ENCODE measurements at places on chromosomes 12 and 14. TPM values are rescaled to one million over a fixed set of nuclear protein-coding genes. Genes with fewer than 3 reads are reported as not detected.

ATG101 gene
- 77.8 TPM for polyA plus RNA-seq

TTC7B gene
- polyA plus RNA-seq: 29.2 TPM

DNA sequence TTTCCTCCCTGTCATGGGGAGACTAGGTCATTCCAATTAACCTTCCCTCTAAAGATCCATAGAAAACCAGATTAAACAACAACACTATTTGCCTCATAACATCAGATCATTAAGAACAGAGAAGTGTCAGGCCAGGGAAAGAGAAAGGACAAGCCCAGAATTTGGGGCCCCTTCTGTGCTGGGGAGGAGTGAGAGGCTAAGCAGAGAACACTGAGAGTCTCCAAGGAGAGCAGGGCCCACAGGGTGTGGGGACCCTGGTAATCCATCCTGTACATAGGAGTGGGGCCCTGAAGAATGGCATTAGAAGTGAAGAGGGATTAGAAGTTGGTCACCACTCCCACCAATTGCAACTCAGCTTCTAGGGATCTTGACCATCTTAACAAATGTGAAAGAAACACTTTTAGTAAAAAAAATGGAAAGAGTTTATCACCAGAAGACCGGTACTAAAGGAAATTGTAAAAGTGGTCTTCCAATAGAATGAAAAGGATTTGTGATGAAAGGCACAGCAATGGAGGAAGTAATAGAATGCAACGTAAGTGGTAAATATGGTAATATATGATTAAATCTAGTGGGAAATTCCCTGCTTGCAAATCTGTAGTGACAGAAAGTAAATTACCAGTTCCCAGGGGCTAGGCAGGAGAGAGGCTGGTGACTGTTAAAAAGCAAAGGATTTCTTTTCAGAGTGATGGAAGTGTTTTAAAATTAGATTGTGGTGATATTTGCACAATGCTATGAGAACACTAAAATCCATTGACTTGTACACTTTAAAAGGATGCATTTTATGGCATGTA lies 14.0 kb upstream of the TMTC1 start:
- no peak for DNase-seq

DNA sequence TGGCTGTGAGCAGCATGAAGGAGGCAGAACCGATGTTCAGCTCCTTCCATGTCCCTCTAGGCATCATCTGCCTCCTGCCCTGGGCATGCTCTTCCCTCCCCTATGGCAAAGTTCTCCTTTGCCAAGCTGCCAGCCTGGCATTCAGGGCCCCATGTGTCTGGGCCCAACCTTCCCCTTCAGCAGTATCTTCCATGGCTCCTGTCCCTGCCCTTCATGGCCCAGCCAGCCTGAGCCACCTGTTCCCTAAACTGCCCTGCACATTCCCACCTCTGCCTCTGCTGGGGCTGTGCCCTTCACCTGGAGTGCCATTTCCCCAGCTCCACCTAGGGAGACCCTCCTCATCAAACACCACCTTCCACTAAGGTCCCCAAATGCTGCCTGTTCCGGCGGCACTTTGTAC lies 74.0 kb upstream of the TCL1A start:
- no peak for DNase-seq

DNA sequence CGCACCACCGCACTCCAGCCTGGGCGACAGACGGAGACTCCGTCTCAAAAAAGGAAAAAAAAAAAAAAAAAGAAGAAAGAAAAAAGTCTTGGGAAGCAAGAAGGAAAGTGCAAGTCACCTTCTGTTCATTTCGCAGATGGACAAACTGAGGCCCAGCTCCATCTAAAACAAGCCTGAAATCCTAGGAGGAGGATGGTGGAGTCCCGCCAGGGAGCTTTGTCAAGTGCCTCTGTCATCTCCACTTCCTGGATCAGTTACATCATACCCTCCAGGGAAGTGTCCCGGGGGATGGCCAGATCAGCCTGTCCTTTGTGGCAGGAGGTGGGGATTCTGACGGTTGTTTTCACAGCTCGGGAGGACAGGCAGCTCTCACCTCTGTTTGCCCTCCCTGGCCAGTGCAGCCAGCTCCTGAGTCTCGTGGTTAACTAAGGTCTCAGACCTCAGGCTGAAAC lies 8.7 kb upstream of the SDSL start:
- no peak for DNase-seq
